GM23248 (cell line): ENCODE measurements at places on chromosomes 2 and 18.

DNA sequence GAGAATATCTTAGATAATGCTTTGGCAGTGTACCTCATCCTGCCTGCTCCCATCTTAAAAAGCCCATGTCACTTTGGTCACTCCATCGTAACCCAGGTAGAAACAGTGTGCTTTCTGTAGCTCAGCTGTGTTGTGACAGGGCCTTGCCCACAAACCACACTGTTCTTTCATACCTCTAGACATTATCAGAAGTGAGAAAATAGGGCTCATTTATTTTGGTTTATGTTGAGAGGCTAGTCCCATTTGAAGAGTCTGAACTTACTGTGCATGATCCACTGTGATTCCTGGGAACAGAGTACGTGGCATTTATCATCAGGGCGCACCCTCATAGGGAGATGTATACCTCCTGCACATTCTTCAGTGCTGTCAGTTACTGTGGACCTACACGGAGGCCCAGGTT, 69.7 kb downstream of the FEZ2 start:
- no peak overlapping the region for H3K4me3 ChIP-seq
- peak overlapping the region; percentile 63; the same call in 1 of the 2 replicates for H3K27ac ChIP-seq
- no peaks in the 10 kb centered on the region for H3K27me3 ChIP-seq
- no peak for DNase-seq

GRCh38 chr2:88074854-88075292, 7.2 kb downstream of the SMYD1 start:
- H3K27me3 ChIP-seq: no peaks in the 10 kb centered on the region
- peak; percentile 85 for DNase-seq
- no peaks in the 10 kb centered on the region for H3K36me3 ChIP-seq
- no peak overlapping the region for H3K27ac ChIP-seq
- peaks cover 6% of the 10 kb centered on the region for H3K4me1 ChIP-seq

DNA sequence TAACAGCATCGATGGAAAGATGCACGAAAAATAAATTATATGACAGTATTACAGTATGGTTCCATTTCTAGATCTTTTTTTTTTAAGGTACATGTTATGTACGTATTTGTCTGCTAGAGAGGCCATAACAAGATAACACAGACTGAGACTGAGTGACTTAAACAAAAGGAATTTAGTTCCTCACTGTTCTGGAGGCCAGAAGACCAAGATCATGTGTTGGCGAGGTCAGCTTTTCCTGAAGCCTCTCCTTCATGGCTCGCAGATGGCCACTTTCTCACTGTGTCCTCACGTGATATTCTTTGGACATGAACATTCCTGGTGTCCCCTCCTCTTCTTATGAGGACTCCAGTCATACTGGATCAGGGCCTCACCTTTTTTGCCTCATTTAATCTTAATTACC, 177.4 kb downstream of the CAPN13 start:
- DNase-seq: peak; percentile 59
- no peaks in the 10 kb centered on the region for H3K27me3 ChIP-seq
- H3K4me1 ChIP-seq: peaks cover 17% of the 10 kb centered on the region
- no peak overlapping the region for H3K27ac ChIP-seq

- no peak overlapping the region for H3K27ac ChIP-seq
- no peak overlapping the region for H3K4me3 ChIP-seq
- peaks cover 59% of the 10 kb centered on the region for H3K4me1 ChIP-seq
- peak; percentile 54 for DNase-seq
- H3K36me3 ChIP-seq: no peaks in the 10 kb centered on the region
Observed at GRCh38 chr2:63658176-63658968, 69.6 kb downstream of the MDH1 start.

GRCh38 chr18:5543773-5544389, at the start of gene EPB41L3:
Gene EPB41L3, minus strand, starts transcription at chr18:5543997. Its CDS starts 54,814 bp downstream, at chr18:5489183.
- no peaks in the 10 kb centered on the region; the same call in 1 of the 2 replicates for H3K27me3 ChIP-seq
- no peak within 1 kb of the TSS for H3K27ac ChIP-seq
- H3K36me3 ChIP-seq: no peaks in the 10 kb centered on the region
- DNase-seq: peak; percentile 65
- no peaks in the 10 kb centered on the region for H3K4me1 ChIP-seq
- peak within 1 kb of the TSS; percentile 73 for H3K4me3 ChIP-seq

DNA sequence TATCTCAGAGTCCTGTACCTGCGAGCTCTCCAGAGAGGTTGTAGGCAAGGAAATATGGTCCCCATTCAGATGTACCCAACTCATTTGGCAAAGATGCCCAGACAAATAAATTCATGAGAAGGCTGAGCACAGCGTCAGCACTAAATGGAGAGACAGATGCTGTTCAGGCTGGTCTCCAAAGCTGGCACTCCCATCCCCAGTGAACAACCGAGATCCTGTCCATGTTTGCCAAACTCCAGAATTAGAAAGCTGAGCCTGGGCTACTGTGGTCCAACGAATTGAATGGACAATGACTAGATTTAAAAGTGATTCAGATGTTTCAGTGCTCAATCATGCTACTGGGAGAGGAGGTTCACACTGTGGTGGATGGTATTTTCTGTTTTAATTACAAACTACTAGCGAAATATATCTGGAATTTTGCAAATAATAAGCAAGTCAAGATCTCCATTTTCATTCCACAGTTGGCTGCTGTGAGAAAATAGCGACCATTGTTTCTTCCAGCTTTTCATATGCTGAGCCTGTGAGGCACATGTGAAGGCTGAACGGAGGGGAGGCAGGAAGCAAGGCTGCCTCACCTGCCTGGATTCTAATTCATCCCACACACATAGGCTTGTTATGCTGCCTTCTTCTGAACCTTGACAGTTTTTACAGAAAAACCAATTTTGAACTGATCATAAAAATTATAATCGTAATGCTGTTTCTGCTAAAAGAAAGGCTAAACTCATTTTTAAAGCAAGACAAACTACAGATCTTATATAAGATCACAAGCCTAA, 22.6 kb upstream of the DAPL1 start:
- DNase-seq: peak; percentile 51
- peak overlapping the region; percentile 26; the same call in 1 of the 2 replicates for H3K27ac ChIP-seq
- no peaks in the 10 kb centered on the region for H3K27me3 ChIP-seq
- H3K36me3 ChIP-seq: no peaks in the 10 kb centered on the region

DNA sequence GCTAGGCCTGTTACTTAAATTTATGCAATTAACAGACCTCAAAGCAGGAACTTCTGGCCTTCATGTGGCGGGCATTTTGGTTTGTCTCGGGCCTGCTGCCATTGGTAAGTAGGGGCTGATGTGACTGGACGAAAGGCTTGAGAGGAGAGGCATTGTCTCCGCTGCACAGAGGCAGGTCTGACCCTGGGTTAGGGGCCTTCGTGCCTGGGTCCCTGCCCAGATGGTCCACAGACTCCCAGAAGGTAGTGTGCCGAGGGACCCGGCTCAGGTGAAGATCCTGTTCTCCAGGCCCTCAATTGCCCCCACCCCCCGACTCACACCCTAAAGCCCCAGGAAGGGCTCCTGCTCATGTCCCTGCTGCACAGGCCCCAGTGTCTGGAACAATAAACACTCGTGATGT, 764.9 kb downstream of the TMEM182 start:
- H3K4me3 ChIP-seq: no peak overlapping the region
- no peaks in the 10 kb centered on the region for H3K27me3 ChIP-seq
- no peaks in the 10 kb centered on the region for H3K36me3 ChIP-seq

GRCh38 chr2:202152104-202152715, 79.2 kb downstream of the KIAA2012 start:
- DNase-seq: peak; percentile 75
- no peaks in the 10 kb centered on the region for H3K36me3 ChIP-seq
- H3K27me3 ChIP-seq: no peaks in the 10 kb centered on the region
- peak overlapping the region; percentile 29 for H3K27ac ChIP-seq
- 0 out of 2 replicates have a peak overlapping the region, but pooled peaks have one; percentile 4 for H3K4me3 ChIP-seq

- no peaks in the 10 kb centered on the region for H3K36me3 ChIP-seq
- peak; percentile 98 for DNase-seq
- H3K4me3 ChIP-seq: peak overlapping the region; percentile 57
- H3K4me1 ChIP-seq: peaks cover 27% of the 10 kb centered on the region
- peak overlapping the region; percentile 95 for H3K27ac ChIP-seq
Observed at GRCh38 chr2:237156031-237156856, 70.6 kb downstream of the COPS8 start.

GRCh38 chr2:182422864-182423263, 4.0 kb downstream of the PDE1A start:
- H3K36me3 ChIP-seq: no peaks in the 10 kb centered on the region
- no peak overlapping the region for H3K4me3 ChIP-seq
- peaks cover 21% of the 10 kb centered on the region for H3K4me1 ChIP-seq
- no peaks in the 10 kb centered on the region for H3K27me3 ChIP-seq
- no peak for DNase-seq
- H3K27ac ChIP-seq: no peak overlapping the region

- H3K27me3 ChIP-seq: no peaks in the 10 kb centered on the region
- no peak for DNase-seq
- peaks cover 5% of the 10 kb centered on the region; the same call in 1 of the 2 replicates for H3K4me1 ChIP-seq
- no peak overlapping the region for H3K27ac ChIP-seq
Observed at GRCh38 chr18:7072593-7072992, 45.0 kb downstream of the LAMA1 start.

- no peak overlapping the region for H3K4me3 ChIP-seq
- no peaks in the 10 kb centered on the region for H3K27me3 ChIP-seq
- H3K4me1 ChIP-seq: peaks cover 9% of the 10 kb centered on the region
Observed at GRCh38 chr2:120825370-120826259, 89.9 kb downstream of the GLI2 start.

- no peaks in the 10 kb centered on the region for H3K36me3 ChIP-seq
- H3K4me3 ChIP-seq: no peak overlapping the region; the same call in 1 of the 2 replicates
- DNase-seq: peak; percentile 67
- H3K27ac ChIP-seq: peak overlapping the region; percentile 50
Observed at GRCh38 chr18:36756242-36756641, 72.6 kb downstream of the TPGS2 start.

DNA sequence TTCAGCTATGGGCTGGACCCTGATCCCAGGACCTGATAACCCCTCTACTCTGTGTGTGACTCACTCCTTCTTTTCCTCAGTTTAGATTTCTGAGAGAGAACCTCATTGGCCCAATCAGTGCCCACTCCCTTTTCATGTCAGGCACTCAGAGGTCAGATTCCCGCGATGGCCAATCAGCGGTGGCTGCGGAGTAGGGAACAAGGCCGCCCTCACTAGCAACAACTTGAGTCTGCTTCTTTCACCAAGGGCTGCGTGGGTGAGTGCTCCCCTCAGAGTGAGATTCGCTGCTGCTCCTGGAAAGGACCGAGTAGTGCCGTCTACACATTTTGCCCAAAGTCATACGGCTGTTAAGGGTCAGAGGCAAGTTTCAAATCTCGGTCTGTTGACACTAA, 34.7 kb downstream of the NPPC start:
- H3K36me3 ChIP-seq: no peaks in the 10 kb centered on the region
- DNase-seq: no peak
- H3K27me3 ChIP-seq: peaks cover 38% of the 10 kb centered on the region
- no peak overlapping the region for H3K27ac ChIP-seq

- peak overlapping the region; percentile 29 for H3K4me3 ChIP-seq
- peak; percentile 97 for DNase-seq
- H3K36me3 ChIP-seq: no peaks in the 10 kb centered on the region
- H3K27me3 ChIP-seq: no peaks in the 10 kb centered on the region
- peak overlapping the region; percentile 96 for H3K27ac ChIP-seq
Observed at GRCh38 chr2:144357623-144358373, 162.1 kb downstream of the ZEB2 start.

DNA sequence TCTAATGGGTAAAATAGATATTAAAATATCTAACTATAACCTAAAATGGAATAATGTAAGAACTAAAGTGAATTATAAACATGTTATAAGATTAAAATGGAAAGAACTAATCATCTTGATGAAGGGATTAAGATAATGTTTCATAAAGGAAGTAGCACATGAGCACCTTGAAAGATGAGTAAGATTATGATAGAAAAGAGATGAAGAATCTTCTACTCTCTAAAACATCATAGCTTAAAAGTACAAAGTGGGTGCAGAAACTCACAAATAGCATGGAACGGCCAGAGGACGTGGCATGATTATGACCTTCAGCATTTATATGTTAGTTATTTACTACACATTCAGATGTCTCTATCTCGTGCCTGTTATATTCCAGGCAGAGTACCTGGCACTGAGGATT, 76.2 kb upstream of the COL5A2 start:
- H3K4me3 ChIP-seq: no peak overlapping the region
- H3K4me1 ChIP-seq: peaks cover 38% of the 10 kb centered on the region
- peak overlapping the region; percentile 96; the same call in 1 of the 2 replicates for H3K27ac ChIP-seq
- no peaks in the 10 kb centered on the region for H3K36me3 ChIP-seq
- no peaks in the 10 kb centered on the region for H3K27me3 ChIP-seq

- H3K27ac ChIP-seq: no peak overlapping the region
- no peak overlapping the region for H3K4me3 ChIP-seq
- H3K4me1 ChIP-seq: no peaks in the 10 kb centered on the region
- H3K27me3 ChIP-seq: no peaks in the 10 kb centered on the region
Observed at GRCh38 chr2:586641-587076, 90.5 kb downstream of the TMEM18 start.

GRCh38 chr2:58991357-58991756, 750.2 kb upstream of the FANCL start:
- no peaks in the 10 kb centered on the region for H3K36me3 ChIP-seq
- 0 out of 2 replicates have a peak, but pooled peaks cover 5% of the 10 kb centered on the region for H3K27me3 ChIP-seq
- H3K4me1 ChIP-seq: no peaks in the 10 kb centered on the region
- no peak overlapping the region for H3K4me3 ChIP-seq
- no peak overlapping the region for H3K27ac ChIP-seq
- no peak for DNase-seq

DNA sequence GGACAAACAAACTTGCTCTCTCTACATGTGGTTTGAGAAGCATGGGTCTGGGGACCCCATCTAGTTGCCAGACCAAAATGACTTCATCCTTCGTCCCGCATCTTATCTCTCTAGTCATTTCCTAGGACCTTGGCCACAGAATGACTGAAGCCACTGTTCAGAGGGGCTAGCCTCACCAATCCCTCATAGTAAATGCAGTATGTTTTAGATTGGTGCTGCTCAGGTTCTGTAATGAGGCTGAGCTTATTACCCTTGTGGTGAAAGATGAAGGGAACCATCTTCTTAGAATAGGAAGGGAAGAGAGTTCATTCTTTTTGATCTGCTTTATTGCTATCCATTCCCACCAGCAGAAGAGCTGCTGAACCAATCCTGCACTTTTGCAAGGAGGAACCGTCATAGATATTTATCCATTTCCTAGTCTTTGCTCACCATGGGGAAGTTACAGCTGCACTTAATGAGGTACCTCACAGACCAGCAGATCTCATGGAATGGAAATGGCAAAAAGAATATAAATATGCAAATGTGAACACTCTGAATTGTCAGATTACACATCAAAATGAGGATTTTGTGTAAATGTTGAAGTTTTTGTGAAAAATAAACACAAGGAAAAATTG, 436.7 kb downstream of the LPIN1 start:
- no peaks in the 10 kb centered on the region for H3K4me1 ChIP-seq
- no peaks in the 10 kb centered on the region for H3K27me3 ChIP-seq
- DNase-seq: no peak
- H3K27ac ChIP-seq: no peak overlapping the region
- H3K4me3 ChIP-seq: no peak overlapping the region
- no peaks in the 10 kb centered on the region for H3K36me3 ChIP-seq

GRCh38 chr2:37809525-37809924, 115.6 kb upstream of the RMDN2 start:
- peaks cover 21% of the 10 kb centered on the region for H3K4me1 ChIP-seq
- H3K27ac ChIP-seq: peak overlapping the region; percentile 22
- H3K36me3 ChIP-seq: no peaks in the 10 kb centered on the region
- DNase-seq: peak; percentile 74

DNA sequence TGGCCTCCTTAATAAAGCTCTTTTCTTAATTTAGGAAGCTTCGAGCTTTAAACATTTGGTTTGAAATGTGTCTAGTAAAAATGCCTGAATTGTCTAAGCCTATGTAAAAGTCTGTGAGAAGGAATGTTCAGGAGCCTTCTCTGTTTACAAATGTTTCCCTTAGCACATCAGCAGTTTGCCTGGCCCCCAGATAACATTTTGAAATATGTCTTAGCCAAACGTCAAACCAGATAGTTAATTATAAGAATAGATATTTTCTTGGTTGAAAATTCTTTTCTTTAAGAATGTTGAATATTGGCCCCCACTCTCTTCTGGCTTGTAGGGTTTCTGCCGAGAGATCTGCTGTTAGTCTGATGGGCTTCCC, 498.6 kb downstream of the CCDC85A start:
- no peak for DNase-seq
- H3K27ac ChIP-seq: peak overlapping the region; percentile 7; the same call in 1 of the 2 replicates
- no peaks in the 10 kb centered on the region for H3K27me3 ChIP-seq
- H3K4me1 ChIP-seq: peaks cover 30% of the 10 kb centered on the region
